CD4-positive, alpha-beta T cell (primary cell): ENCODE measurements at places on chromosomes 3 and 15. TPM values are rescaled to one million over a fixed set of nuclear protein-coding genes. Genes with fewer than 3 reads are reported as not detected.
A peak's percentile ranks its signal among the peaks of the same experiment; 100 is the strongest.

DNA sequence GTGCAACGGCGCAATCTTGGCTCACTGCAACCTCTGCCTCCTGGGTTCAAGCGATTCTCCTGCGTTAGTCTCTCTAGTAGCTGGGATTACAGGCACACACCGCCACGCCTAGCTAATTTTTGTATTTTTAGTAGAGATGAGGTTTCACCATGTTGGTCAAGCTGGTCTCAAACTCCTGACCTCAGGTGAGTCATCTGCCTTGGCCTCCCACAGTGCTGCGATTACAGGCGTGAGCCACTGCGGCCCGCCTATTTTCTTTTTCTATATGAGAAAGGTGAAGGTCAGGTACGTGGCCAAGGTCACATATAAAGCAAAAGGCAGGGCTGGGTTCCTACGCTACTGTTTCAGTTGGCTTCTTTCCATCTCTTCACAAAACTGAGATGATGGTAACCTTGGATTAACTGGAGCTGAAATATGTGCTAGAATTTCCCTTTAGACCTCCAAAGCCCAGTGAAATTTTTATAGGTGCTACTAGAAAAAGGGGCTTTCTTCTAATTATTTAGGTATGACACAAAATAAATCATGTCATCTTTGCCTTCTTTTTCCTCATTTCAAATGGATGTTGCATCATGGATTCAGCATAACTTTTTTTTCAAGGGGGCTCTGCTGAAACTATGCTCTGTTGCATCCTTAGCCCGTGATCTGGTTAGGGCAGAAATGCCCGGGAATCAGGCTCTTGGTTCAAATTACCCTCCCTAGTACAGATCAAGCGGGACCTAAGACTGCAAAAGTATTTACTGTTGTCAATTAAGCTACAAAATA lies 68.5 kb downstream of the MYO1E start:
- peaks cover 18% of the 10 kb centered on the region for H3K4me1 ChIP-seq
- no peak overlapping the region for H3K4me3 ChIP-seq
- H3K27me3 ChIP-seq, result no peaks in the 10 kb centered on the region

- no peak overlapping the region for H3K4me3 ChIP-seq
- peaks cover 14% of the 10 kb centered on the region for H3K4me1 ChIP-seq
- H3K27ac ChIP-seq, result no peak overlapping the region
- no peak for DNase-seq
- H3K36me3 ChIP-seq, result no peaks in the 10 kb centered on the region
- no peaks in the 10 kb centered on the region for H3K27me3 ChIP-seq
Measured at GRCh38 chr3:69326855-69327300, 59.0 kb downstream of the FRMD4B start.

- peak within 1 kb of the TSS; percentile 71 for H3K27ac ChIP-seq
- peak; percentile 7 for DNase-seq
- H3K27me3 ChIP-seq, result no peaks in the 10 kb centered on the region
- H3K4me3 ChIP-seq, result peak within 1 kb of the TSS; percentile 51
- H3K4me1 ChIP-seq, result peaks cover 22% of the 10 kb centered on the region
- H3K36me3 ChIP-seq, result no peaks in the 10 kb centered on the region
Measured at GRCh38 chr3:46406788-46407611, at the start of the genes CCR5AS and CCRL2. CCR5AS (minus strand) TSS chr3:46407066. CCRL2 (plus strand) TSS chr3:46407259; CDS start chr3:46408080, 821 bp downstream.

Gene SST
- not detected for total RNA-seq

- peaks cover 88% of the 10 kb centered on the region for H3K36me3 ChIP-seq
- no peak for DNase-seq
- H3K27me3 ChIP-seq, result no peaks in the 10 kb centered on the region
- peaks cover 26% of the 10 kb centered on the region for H3K4me1 ChIP-seq
Measured at GRCh38 chr3:186789554-186790260, 6.3 kb downstream of the EIF4A2 start.

GRCh38 chr3:90132197-90132596 lies 1024.8 kb downstream of the EPHA3 start:
- DNase-seq, result no peak
- no peak overlapping the region for H3K4me3 ChIP-seq
- no peaks in the 10 kb centered on the region for H3K36me3 ChIP-seq
- no peaks in the 10 kb centered on the region for H3K4me1 ChIP-seq
- no peaks in the 10 kb centered on the region for H3K27me3 ChIP-seq

GRCh38 chr15:70409388-70409787 lies 311.7 kb upstream of the TLE3 start:
- H3K4me3 ChIP-seq, result no peak overlapping the region
- no peak overlapping the region for H3K27ac ChIP-seq
- peaks cover 2% of the 10 kb centered on the region for H3K27me3 ChIP-seq
- H3K4me1 ChIP-seq, result no peaks in the 10 kb centered on the region
- DNase-seq, result no peak

GRCh38 chr15:26766262-26766661 lies 6.6 kb downstream of the GABRB3 start:
- no peaks in the 10 kb centered on the region for H3K36me3 ChIP-seq
- H3K27me3 ChIP-seq, result peaks cover 2% of the 10 kb centered on the region
- H3K4me3 ChIP-seq, result no peak overlapping the region
- no peaks in the 10 kb centered on the region for H3K4me1 ChIP-seq
- no peak for DNase-seq
- no peak overlapping the region for H3K27ac ChIP-seq

DNA sequence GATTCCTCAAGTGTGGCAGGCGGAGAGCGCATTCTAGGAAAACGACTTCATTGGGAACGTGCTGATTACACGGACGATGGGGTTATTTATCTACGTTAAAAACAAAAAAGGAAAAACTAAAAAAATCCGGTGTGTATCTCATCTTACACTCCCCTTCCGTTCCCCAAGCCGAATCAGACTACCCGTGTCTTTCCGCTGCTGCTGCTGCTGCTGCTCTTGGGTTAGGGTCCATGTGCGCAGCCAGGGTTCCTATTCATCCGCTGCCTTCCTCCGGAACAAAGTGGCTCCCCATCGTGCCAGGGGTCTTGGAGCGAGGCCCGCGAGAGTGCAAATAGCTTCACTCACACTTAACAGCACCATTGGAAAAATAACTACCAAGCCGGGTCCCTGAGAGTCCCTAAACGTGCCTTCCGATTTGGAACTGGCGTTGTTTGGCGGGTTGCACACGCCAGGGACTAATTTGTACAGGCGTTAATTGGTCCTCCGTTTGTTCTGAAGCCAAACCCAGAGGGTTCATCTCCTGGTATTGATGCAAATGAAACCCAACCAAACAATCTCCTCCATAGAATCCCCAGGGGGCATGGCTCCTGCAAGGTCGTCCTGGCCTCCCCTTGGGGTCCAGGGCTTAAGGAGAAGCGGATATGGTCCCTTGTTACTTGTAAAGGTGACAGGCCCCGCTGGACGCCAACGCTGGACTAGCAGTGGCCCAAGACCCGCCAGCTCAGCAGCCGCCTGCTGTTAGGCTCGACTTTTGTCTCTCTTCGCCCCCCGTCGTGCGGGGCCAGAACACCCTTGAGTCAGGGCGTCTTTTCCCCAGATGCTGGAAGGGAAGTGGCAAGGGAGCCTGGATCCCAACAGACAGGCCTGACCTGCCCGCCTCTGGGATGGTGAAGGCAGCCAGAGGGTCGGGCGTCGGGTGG lies 11.0 kb upstream of the ONECUT1 start:
- no peak overlapping the region for H3K4me3 ChIP-seq
- DNase-seq, result no peak
- H3K27ac ChIP-seq, result no peak overlapping the region
- peaks cover 54% of the 10 kb centered on the region for H3K4me1 ChIP-seq

- H3K36me3 ChIP-seq, result peaks cover 13% of the 10 kb centered on the region
- peak; percentile 95 for DNase-seq
- no peaks in the 10 kb centered on the region for H3K27me3 ChIP-seq
- peak within 1 kb of the TSS; percentile 92 for H3K4me3 ChIP-seq
- H3K27ac ChIP-seq, result peak within 1 kb of the TSS; percentile 71
Measured at GRCh38 chr3:52536369-52537164, at the start of gene UQCC5. UQCC5 (plus strand) TSS chr3:52536605; CDS start chr3:52536756, 151 bp downstream.

Gene CIB1
- total RNA-seq, result 295 TPM

GRCh38 chr3:40971191-40972168 lies 227.8 kb upstream of the CTNNB1 start:
- no peak overlapping the region for H3K27ac ChIP-seq
- no peak for DNase-seq
- no peak overlapping the region for H3K4me3 ChIP-seq
- H3K36me3 ChIP-seq, result no peaks in the 10 kb centered on the region
- H3K27me3 ChIP-seq, result no peaks in the 10 kb centered on the region
- H3K4me1 ChIP-seq, result peaks cover 5% of the 10 kb centered on the region

Gene GNAT1
- total RNA-seq, result 0.28 TPM

DNA sequence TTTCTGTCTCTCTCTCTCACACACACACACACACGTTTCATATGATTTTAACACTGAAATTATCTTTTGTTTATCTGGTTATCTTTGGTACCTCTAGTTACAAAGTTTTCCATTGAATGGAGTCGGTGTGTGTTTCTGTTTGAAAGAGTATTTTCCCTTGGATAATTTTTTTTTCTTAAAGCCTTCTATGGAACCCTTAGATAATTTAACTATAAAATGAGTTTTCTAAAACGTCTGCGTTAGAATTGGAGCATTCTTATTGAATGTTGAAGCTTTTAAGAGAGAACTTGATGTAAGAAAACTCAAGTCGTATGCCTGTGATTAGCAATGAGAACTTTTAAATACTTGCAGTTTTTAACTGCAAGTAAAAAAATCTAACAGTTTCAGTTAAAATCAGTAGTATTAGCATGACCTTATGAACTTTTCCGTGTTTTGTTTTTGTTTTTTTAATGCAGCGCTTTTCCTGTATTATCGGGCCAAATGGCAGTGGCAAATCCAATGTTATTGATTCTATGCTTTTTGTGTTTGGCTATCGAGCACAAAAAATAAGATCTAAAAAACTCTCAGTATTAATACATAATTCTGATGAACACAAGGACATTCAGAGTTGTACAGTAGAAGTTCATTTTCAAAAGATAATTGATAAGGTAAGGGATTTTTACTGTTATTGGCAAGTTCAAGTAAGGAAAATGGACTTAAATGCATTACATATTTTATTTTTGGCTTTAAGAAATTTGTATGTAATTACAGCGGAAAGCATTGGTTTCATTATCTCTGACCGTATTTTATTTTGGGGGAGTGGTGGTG lies 3.0 kb downstream of the SMC4 start:
- H3K27me3 ChIP-seq, result peaks cover 4% of the 10 kb centered on the region
- peak overlapping the region; percentile 89 for H3K4me3 ChIP-seq
- no peak for DNase-seq
- no peaks in the 10 kb centered on the region for H3K36me3 ChIP-seq
- peaks cover 22% of the 10 kb centered on the region for H3K4me1 ChIP-seq
- H3K27ac ChIP-seq, result no peak overlapping the region

Gene TMEM40
- total RNA-seq, result not detected

DNA sequence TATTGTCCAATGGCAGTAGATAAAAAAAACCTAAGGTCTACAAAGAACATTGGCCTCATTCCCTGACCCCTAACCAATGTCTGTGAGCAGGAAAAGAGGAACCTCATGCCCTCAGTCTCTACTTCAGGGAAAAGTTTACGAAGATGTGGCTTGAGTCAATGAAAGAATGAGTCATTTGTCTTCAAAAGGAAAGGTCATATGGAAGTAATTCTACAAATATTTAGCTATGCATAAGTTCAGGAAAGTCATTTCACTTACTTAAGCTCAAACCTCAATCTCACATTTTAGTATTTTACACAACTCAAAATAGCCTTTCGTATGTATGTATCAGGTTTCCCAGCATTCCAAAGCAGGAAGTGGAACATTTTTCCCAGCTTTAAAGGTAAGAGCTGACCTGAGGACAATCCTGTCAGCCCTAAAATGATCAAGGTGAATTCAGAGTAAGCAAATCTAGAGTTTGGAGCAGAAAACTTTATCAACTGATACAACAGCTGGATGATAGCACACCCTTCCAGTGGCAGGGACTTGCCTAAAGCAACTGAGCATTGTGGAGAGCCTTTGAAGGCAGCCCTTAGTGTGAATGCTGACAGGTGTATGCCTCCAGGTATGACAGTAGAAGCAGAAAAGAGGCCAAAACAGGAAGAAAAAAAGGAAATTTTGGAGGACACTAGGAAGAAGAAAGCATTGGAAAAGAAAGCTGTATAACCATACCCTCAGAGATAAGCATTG lies 53.9 kb upstream of the ACKR4 start:
- H3K36me3 ChIP-seq, result peaks cover 27% of the 10 kb centered on the region
- no peak for DNase-seq
- H3K27ac ChIP-seq, result no peak overlapping the region
- H3K27me3 ChIP-seq, result no peaks in the 10 kb centered on the region
- no peak overlapping the region for H3K4me3 ChIP-seq

Gene P2RY12
- not detected for total RNA-seq

Gene PLA2G4F
- total RNA-seq, result not detected

- no peak overlapping the region for H3K27ac ChIP-seq
- no peaks in the 10 kb centered on the region for H3K36me3 ChIP-seq
- no peaks in the 10 kb centered on the region for H3K4me1 ChIP-seq
Measured at GRCh38 chr3:104347291-104347690, 1019.4 kb upstream of the ALCAM start.

GRCh38 chr3:16808393-16809107 lies 76.2 kb upstream of the PLCL2 start:
- H3K36me3 ChIP-seq, result no peaks in the 10 kb centered on the region
- no peaks in the 10 kb centered on the region for H3K27me3 ChIP-seq
- DNase-seq, result no peak
- H3K4me3 ChIP-seq, result no peak overlapping the region
- H3K4me1 ChIP-seq, result peaks cover 18% of the 10 kb centered on the region
- no peak overlapping the region for H3K27ac ChIP-seq

DNA sequence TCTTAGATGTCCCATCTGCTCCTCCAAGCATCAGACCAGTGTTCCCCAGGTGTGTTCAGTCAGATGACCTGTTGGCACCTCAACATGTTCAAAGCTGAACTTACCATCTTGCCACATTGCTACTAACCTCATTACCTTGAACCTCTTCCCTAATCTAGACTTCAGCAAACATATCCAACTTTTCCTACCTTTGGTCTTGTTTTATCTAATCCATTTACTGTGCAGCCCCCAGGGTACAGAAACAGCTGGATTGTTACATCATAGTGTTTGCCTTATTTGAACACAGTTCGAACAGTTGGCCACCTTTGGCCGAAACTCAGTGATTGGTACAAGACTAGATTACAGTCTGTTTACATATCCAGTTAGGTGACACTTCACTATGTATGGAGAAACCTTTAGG lies 36.1 kb upstream of the MCF2L2 start:
- H3K4me1 ChIP-seq, result peaks cover 5% of the 10 kb centered on the region
- H3K36me3 ChIP-seq, result no peaks in the 10 kb centered on the region
- no peak overlapping the region for H3K27ac ChIP-seq
- no peaks in the 10 kb centered on the region for H3K27me3 ChIP-seq

Gene CYP8B1
- not detected for total RNA-seq

DNA sequence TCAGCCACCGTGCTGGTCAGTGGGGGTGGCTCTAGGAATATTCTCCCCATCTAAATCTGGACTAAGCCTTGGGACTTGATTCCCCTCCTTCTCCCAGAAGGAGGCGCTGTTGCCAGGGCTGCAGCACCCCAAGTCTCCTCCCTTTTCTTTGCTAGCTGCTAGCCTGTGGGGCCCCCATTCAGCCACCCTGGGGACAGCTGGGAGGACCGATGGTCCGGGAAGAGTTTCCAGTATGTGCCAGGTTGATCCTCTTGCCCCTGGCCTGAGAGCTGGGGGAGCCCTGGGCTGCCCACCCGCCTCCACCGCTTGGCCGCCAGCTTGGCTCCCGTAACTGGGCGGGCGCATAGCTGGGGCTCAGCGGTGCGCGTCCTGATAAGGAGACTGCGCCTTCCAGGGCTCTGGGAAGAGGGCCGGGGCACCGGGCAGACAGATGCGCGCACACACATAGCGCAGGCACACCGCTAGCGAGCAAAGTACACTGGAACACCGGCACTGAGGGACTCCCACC lies 4.2 kb downstream of the SMAD6 start:
- peaks cover 17% of the 10 kb centered on the region for H3K27me3 ChIP-seq
- H3K4me3 ChIP-seq, result no peak overlapping the region
- no peak for DNase-seq
- peaks cover 24% of the 10 kb centered on the region for H3K4me1 ChIP-seq
- H3K27ac ChIP-seq, result no peak overlapping the region
- no peaks in the 10 kb centered on the region for H3K36me3 ChIP-seq

Gene CYP1A2
- not detected for total RNA-seq

Gene STRA6
- total RNA-seq, result not detected
